ENCODE measurements at places on chromosomes 3 and 15.

DNA sequence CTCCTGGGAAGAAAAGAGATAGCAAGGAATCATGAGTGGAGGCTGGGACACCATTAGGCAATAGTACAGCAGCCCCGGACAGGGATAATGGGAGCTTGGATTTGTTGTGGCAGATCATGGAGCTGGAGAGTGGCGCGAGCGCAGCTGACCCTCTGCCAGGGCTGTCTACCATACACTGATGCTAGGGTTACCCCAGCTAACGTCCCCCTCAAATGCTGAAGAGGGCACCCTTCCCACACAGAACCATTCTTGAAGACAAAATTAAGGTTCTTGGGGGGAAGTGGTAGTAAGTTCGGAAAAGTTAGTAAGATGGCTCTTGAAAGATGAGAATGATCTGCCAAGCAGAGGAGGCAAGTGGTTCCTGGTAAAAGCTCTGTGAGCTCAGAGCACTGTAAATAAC is 61.1 kb downstream of the ST3GAL6 start:
- DNase-seq = no peak

DNA sequence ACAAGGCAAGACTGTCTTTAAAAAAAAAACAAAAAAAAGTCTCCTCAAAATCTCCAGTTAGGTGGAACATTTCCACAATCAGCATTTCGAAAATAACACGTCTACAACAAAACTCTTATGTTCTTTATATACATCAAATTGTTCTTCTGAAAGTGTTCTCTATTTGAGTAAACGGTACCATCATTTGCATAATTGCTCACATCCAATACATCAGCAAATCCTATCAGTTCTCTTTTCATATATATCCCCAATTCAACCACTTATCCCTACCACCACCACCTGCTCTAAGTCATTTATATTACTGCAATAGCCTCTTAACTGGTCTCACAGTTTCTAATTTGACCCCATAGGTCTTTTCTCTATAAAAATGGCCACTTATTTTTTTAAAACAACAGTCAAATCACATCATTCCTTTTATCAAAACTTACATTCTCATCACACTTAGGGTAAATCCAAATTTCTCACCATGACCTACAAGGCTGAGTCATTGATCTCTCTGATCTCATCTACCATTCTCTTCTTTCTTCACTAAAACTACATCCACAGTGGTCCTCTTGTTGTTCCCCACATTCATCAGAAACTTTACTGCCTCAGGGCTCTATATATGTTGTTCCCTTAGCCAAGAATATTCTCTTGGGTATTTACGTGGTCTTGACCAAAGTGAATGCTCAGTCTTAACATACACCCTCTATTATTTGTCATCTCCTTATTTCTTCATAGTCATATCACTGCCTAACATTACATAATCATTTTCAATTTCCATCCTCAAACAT is 237.0 kb downstream of the SCAPER start:
- DNase-seq = no peak

DNA sequence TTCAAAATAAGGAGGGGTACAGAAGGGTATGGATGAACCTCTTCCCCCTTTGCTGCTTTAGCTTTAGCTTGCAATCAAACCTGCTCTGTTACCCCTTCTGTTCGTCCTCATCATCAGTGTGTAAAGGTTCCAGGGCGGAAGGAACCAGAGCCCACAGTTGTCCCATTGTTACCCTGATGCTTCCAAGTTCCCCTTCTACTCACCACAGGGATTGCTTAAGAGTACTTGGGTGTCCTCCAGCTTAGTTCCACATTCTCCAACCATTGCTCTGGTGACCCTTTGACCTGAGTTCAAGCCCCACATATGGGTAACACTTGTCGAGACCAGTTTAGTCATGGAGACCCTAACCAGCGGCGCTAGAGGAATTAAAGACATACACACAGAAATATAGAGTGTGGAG is 1080.1 kb upstream of the ALCAM start:
- no peak for DNase-seq

- DNase-seq = no peak
Observed at GRCh38 chr3:49724586-49724985, 835 bp upstream of the GMPPB start.

GRCh38 chr3:108462899-108463298 is 47.5 kb downstream of the MYH15 start:
- no peak for DNase-seq

- no peak for DNase-seq
Observed at GRCh38 chr3:160016972-160017371, 28.3 kb downstream of the IL12A start.

DNA sequence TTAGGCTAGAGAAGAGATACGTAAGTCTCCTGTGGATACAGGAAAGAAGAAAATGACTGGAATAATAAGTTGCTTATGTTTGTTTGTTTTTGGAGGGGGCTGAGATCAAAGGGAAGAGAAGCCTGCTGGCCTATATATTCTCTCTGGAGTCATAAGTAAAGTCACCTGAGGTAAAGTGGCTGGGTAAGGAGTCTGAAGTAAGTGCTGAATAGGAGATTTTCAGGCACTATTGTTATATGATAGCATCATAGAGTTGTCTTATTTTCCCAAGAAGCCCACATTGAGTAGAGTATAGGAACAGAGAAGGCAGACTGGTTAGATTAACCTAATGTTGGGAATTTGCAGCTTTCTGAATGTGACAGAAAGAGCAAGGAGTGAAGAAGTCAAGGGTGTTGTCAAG is 10.7 kb downstream of the TBC1D23 start:
- DNase-seq = no peak

DNA sequence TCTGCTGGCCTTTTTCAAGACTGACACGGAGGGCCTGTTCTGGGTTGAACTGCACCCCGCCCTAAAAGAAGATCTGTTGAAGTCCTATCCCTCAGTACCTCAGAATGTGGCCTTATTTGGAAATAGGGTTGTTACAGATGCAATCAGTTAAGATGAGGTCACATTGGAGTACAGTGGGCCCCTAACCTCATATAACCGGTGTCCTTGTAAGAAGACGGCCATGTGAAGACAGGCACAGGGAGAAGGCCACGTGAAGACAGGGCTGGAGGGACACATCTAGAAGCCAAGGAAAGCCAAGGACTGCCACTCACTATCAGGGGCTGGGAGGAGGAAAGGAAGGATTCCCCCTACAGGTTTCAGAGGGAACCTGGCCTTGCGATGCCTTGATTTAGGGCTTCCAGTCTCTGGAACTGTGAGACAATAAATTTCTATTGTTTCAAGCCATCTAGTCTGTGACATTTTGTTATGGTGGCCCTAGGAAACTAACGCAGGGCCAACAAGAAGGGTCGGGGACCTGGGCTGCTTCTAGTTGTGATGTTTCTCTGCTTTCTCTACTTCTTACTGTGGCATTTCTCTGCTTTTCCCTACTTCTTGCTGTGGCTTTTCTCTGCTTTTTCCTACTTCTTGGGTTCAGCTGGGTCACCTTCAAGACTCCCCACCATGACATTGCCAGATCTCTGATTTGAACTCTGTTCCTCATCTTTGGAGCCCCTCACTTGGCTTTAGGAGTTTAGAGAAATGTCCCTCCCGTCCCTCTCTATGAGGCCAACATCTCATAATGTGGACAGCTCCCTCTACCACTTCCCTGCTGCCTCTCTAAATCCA is 4.8 kb upstream of the CCDC174 start:
- DNase-seq = no peak

DNA sequence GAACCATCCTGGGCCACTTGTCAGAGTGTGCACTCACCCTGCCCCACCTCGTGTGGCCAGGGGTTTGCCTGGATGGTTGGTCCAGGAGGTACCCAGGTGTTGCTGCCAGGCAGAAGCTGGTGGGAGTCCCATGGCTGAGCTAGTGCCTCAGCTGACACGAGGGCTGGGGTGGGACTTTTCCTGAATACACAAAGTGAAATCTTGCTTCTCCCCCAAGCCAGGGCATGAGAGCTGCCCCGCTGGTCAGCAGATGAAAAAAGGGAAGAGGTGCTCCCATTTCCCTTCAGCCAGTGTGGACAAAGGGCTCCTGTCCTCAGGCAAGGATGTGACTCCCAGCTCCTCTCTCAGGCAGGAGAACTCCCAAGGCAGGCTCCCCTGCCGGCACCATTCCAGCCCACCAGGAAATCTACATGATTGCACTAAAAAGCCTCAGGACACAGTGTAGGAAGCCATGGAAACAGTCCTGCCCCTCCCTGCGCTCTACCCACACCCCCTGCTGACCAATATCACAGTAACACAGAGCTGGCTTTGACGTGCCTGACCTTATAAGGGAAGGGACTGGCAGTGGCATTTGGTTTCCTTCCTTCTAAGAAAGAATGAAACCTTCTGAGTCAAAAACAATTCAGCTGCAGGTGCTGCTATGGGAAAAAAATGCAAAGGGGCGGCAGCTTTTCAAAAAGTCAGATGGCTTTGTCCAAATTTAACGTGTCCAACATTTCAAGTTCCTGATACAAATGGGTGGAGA is 33.9 kb downstream of the MYO5C start:
- peak; percentile 46 for DNase-seq

GRCh38 chr15:86624261-86625036 is 544.8 kb downstream of the AGBL1 start:
- no peak for DNase-seq

- peak; percentile 54 for DNase-seq
Observed at GRCh38 chr15:62770752-62771151, 271.8 kb upstream of the TPM1 start.

GRCh38 chr15:25182098-25182478 is 227.3 kb downstream of the SNRPN start:
- no peak for DNase-seq

GRCh38 chr3:186129206-186129605 is 20.3 kb upstream of the ETV5 start:
- DNase-seq = no peak

- no peak for DNase-seq
Observed at GRCh38 chr3:38987456-38987855, 64.3 kb downstream of the SCN11A start.

GRCh38 chr15:60672400-60672799 is 193.5 kb upstream of the ICE2 start:
- no peak for DNase-seq

Measured in AG04450 (cell line).